Choroid plexus epithelial cell (primary cell): ENCODE measurements at places on chromosomes 3 and 15.
A peak's percentile ranks its signal among the peaks of the same experiment; 100 is the strongest.

- no peak for DNase-seq
These were observed 1487.0 kb upstream of the GBE1 start for GRCh38 chr3:83248454-83248853.

DNA sequence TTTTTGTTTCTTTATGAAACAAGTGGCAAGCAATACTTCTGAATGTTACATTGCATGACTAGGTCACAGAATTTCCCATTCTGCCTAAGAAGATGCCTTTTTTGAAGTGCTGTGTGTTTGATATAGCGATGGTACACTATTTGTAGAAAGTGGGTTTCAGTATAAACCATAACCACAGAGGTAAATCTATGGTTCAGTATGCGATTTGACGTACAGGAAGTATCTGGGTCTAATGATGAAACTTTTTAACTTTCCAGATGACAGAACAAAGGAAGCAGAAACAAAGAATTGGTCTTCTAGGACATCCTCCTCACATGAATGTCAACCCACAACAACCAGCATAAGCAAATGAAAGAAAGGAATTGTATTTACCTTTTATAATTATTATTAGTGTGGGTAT is 133.4 kb upstream of the BHLHE40 start:
- DNase-seq: no peak

GRCh38 chr3:53555068-53555588 is 60.7 kb downstream of the CACNA1D start:
- DNase-seq: no peak

DNA sequence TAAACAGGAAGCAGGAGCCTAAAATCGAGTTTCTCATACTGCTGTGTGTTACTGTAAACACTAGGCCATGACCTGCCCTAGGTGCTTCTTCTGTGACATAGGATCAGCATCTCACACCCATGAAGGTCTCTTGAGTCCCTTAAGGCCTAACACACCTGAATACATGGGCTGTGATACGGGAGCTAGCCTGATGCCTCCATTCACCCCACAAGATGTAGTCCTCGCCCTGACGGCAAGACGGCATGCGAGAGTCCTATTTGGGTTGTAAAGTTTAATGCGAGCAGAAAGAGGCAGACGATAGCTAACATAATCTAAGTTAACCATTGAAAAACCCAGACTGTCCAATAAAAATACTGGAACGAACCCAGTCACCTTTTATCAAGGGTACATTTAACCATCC is 241.1 kb upstream of the ICE2 start:
- no peak for DNase-seq

DNA sequence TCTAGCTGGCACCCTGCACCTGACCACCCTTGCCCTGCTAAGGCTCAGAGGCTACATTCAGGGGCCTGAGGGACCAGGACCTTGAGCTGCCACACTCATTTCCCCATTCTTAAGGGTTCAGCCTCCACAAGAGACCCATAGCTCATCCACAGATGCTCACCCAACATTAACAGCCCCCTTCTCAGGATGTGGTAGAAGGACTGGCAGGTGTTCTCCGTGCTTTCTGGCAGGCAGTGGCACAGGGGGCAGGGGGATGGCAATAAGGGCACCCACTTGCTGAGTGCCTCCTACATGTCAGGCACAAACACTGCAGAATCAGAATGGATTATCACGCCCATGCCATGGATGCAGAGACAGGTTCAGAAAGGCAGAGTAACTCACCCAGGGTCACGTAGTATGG is 9.4 kb downstream of the MAPKAPK3 start:
- no peak for DNase-seq

DNA sequence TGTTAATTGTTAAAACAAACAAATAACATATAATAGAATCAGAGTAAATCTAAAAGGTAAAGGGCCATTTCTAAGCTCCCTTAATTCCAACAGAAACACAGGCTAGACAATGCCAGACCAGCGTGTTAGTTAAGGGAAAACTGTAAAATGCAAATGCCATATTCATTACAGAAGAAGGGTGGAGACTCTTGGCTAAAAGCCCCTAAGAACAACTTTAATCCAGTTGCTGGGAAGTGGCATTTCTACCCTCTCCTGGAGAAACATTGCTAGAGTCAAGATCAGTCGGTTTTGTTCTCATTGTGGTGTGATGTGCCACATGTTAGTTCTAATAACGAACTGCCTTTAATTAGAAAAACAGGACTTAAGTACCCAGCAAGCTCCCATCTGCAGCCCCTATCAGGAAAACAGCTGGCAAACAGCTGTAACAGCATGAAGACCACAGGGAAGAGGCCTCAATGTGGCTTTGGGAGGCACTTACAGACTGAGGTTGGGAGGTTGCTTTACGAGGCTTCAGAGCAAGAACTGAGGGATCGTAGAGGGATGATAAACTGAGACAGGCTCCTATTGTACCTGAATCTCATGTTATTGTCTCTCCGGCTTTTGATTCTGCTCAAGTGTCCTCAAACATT is 1134.8 kb downstream of the ROBO1 start:
- peak; percentile 7 for DNase-seq

- no peak for DNase-seq
These were observed 3.9 kb upstream of the FGF12 start for GRCh38 chr3:192731233-192731632.

GRCh38 chr15:98154863-98155262 is 194.4 kb downstream of the ARRDC4 start:
- peak; percentile 75 for DNase-seq

- no peak for DNase-seq
These were observed 64.6 kb upstream of the GALNT15 start for GRCh38 chr3:16109929-16110328.

DNA sequence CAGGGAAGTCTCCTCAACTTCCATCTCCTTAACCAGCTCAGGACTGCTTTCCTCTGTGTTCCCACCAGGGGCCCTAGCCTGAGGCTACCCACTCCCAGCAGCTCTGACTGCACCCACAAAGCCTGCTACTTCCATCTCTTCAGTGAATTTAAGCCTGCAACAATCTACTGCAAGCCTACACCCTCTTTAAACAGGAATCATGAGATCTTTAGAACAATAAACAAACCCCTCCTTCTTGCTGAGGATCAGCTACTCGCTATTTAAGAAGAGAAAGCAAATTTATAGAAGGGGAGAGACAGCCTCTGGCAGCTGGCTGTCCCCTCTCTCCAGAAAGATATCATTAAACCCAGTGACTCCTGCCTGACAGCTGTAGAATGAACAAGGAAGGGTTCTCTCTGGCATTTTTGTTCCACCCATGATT is 51.9 kb downstream of the ARHGAP31 start:
- peak; percentile 53 for DNase-seq

DNA sequence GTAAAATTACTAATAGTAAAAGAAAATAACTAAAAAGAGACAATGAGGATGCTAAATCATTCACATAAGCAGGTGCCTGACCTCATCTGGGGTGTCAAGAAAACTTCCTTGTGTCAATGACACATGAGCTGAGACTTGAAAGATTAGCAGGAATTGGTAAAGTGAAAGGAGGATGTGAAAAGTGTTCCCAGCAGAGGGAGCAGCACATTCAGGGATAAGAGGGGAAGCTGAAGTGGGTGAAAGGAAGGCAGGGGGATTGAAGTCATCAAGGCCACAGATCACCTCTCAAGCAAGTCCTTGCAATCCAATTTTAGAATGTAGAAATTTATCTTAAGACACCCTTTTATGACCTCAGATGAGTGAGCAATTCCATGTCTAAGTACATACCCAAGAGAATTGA is 60.2 kb upstream of the ACP3 start:
- DNase-seq: peak; percentile 88

- no peak for DNase-seq
These were observed 536.7 kb upstream of the LMCD1 start for GRCh38 chr3:7964899-7965298.

GRCh38 chr15:33500432-33501195 is 189.8 kb downstream of the RYR3 start:
- no peak for DNase-seq

DNA sequence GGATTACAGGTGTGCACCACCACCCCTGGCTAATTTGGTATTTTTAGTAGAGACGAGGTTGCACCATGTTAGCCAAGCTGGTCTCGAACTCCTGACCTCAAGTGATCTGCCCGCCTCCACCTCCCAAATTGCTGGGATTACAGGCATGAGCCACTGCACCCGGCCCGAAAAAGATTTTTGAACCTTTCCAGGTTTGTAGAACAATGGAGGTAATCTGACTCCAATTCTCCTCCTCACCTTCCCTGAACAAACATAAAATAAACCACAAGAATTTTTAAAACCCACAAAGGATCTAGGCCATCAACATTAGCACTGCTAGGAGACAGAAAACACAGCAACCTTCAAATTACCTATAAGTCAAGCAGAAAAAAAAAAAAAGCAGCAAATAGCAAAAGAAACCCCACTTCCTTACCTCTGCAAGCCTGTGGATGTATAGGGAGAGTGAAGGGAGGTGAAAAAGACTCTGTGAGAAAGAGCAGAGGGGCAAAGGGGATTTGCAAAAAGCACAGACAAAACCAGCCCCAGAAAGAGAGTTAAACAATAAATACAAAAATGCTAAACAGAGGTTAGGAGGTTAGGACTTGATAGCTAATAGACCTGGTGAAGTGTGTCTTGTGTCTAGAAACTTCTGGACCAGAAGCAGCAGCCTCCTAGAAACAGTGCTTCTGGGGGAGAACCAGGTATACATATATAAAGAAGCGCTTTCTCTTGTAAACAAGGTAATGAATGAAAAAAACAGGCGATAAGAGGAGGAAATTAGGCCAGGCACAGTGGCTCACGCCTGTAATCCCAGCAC is 32.1 kb downstream of the TFDP2 start:
- DNase-seq: peak; percentile 58

- DNase-seq: no peak
These were observed 2.7 kb downstream of the RYR3 start for GRCh38 chr15:33313491-33313890.

DNA sequence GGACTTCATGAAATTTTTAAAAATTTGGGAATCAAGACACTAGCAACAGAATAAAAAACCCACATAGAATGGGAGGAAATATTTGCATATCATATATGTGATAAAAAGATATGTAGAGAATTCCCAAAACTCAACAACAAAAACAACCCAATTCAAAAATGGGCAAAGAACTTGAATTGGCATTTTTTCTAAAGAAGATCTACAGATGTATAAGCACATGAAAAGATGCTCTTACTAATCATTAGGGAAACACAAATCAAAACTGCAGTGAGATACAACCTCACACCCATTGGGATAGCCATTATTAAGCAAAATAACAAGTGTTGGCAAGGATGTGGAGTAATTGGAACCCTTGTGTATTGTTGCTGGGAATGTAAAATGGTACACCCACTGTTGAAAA is 10.1 kb downstream of the LCTL start:
- no peak for DNase-seq

DNA sequence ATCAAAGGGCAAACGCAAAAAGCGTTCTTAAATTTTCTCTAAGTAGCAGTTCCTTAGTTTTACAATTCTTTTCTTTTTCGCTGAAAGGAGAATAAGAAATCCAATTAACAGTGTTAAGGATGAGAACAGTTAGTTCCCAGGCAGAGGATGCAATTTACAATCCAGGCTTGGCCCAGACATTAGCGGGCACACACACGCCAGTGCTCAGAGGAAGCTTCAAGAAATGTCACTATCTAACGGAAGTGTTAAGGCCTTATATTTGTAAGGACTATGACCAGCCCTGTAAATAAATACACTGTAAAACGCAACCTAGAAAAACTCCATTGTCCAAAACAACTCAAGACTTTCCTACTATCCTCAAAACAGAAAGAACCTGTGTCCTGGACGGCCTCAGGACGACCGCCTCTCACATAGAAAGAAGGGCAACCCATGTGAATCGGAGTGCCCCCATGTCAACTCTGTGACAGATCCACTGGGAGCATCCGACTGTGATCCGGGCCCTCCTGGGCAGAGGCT is 1.3 kb downstream of the ACAP2 start:
- DNase-seq: no peak

- DNase-seq: peak; percentile 70
These were observed 40.7 kb upstream of the LMCD1 start for GRCh38 chr3:8460815-8461456.

GRCh38 chr3:29642393-29643033 is 361.6 kb downstream of the RBMS3 start:
- DNase-seq: peak; percentile 77

DNA sequence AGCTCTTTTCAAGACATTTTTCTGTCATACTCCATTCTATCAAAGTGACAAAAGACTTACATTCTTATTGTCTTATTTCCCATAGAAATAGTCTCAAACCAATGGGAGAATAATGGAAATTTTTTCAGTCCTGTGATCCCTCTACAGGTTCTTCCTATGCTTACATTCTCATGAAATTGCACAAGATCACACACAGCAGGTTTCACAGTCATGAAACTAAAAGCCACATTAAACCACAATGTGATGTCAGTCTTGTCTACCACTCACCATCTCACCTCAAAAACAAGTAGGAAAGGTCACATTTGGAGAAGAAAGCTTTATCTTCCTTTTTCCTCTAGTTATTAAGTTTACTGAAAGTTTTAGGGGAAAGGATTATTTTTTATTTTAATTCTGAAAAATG is 161.0 kb upstream of the RORA start:
- peak; percentile 54 for DNase-seq

GRCh38 chr15:94700211-94700610 is 468.9 kb downstream of the MCTP2 start:
- DNase-seq: peak; percentile 1

GRCh38 chr15:89632563-89633430 is 22.5 kb downstream of the KIF7 start:
- DNase-seq: no peak

- peak; percentile 16 for DNase-seq
These were observed 604.3 kb upstream of the CFAP20DC start for GRCh38 chr3:59654123-59654479.

GRCh38 chr15:42059661-42060476 is 34.5 kb downstream of the PLA2G4D start:
- peak; percentile 56 for DNase-seq

GRCh38 chr3:99901200-99901926 is 83.7 kb downstream of the CMSS1 start:
- peak; percentile 91 for DNase-seq

- DNase-seq: peak; percentile 64
These were observed 2.3 kb downstream of the FBXL22 start for GRCh38 chr15:63599401-63600000.

DNA sequence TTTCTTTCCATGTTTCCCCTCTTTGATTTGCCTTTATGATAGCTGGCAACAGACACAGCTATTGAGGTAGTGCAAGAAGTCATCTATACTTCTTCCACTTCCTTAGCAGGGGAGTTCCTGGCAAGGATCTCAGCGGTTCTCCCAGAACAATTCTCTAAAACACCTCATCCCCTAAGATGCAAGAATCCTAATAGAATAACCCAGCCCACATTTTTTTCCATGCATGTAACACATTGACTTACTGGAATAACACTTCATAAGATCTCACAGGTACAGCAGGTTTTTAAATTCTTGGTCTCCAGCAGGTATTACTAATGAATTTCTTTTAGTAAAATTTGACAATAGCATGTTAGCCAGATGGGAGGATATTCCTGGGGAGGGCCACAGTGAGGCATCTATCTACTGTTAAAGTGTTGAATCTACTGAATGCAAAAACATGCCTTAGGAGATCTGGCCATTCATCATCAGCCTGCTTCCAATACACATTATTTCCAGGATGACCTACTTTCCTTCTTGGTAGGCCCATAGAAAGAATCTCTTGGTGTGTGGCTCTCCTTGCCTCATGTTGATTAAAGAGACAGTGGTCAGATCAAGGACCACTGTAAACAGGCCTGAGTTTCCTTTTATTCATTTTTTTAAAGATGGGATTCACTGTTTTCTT is 78.5 kb downstream of the RAD18 start:
- DNase-seq: peak; percentile 18

- DNase-seq: no peak
These were observed 9.1 kb downstream of the THRB start for GRCh38 chr3:24485511-24485910.
